ENCODE measurements at places on chromosomes 3 and 15. TPM values are rescaled to one million over a fixed set of nuclear protein-coding genes. Genes with fewer than 3 reads are reported as not detected.
A peak's percentile ranks its signal among the peaks of the same experiment; 100 is the strongest.

MESP2 gene
- total RNA-seq, result not detected

TF gene
- total RNA-seq, result 0.67 TPM

C15orf40 gene
- total RNA-seq, result 21.8 TPM

TRPM1 gene
- not detected for total RNA-seq

BNC1 gene
- not detected for total RNA-seq

IGF2BP2 gene
- 0.29 TPM for total RNA-seq

PARP15 gene
- total RNA-seq, result 11.0 TPM

- H3K27me3 ChIP-seq, result no peaks in the 10 kb centered on the region
- no peaks in the 10 kb centered on the region for H3K4me1 ChIP-seq
- H3K36me3 ChIP-seq, result no peaks in the 10 kb centered on the region
- no peak overlapping the region for H3K4me3 ChIP-seq
- no peak overlapping the region for H3K27ac ChIP-seq
- DNase-seq, result no peak
Measured at GRCh38 chr3:89314454-89315098, 207.2 kb downstream of the EPHA3 start.

DNA sequence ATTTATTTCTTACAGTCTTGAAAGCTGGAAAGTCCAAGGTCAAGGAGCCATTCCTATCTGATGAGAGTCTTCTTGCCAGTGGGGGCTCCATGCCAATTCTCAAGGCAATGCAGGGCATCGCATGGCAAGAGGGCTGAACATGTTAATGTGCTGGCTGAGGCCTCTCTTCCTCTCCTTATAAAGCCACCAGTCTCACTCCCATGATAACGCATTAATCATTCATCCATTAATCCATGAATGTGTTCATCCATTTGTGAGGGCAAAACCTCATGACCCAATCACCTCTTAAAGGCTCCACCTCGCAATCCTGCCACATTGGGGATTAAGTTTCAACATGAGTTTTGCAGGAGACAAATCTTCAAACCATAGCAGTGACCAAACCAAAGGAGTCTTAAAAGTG lies 118.3 kb downstream of the PROS1 start:
- peaks cover 1% of the 10 kb centered on the region for H3K36me3 ChIP-seq
- no peak overlapping the region for H3K27ac ChIP-seq
- no peak for DNase-seq
- no peaks in the 10 kb centered on the region for H3K4me1 ChIP-seq
- no peak overlapping the region for H3K4me3 ChIP-seq

GRCh38 chr3:100400419-100400779 lies 490 bp downstream of the TOMM70 start:
- H3K4me3 ChIP-seq, result peak overlapping the region; percentile 92
- peaks cover 65% of the 10 kb centered on the region for H3K4me1 ChIP-seq
- H3K27ac ChIP-seq, result peak overlapping the region; percentile 94

- no peaks in the 10 kb centered on the region for H3K27me3 ChIP-seq
- peaks cover 2% of the 10 kb centered on the region for H3K4me1 ChIP-seq
- no peak overlapping the region for H3K4me3 ChIP-seq
- peak; percentile 37 for DNase-seq
- H3K36me3 ChIP-seq, result peaks cover 16% of the 10 kb centered on the region
- H3K27ac ChIP-seq, result no peak overlapping the region
Measured at GRCh38 chr3:149879872-149880271, 66.9 kb downstream of the RNF13 start.

GRCh38 chr3:101898752-101899169 lies 49.4 kb downstream of the NFKBIZ start:
- H3K4me1 ChIP-seq, result peaks cover 7% of the 10 kb centered on the region
- DNase-seq, result no peak
- H3K27ac ChIP-seq, result no peak overlapping the region
- no peaks in the 10 kb centered on the region for H3K27me3 ChIP-seq
- no peak overlapping the region for H3K4me3 ChIP-seq

GRCh38 chr15:51672155-51672687 lies 9.1 kb upstream of the SCG3 start:
- no peaks in the 10 kb centered on the region for H3K36me3 ChIP-seq
- H3K27ac ChIP-seq, result no peak overlapping the region
- no peaks in the 10 kb centered on the region for H3K4me1 ChIP-seq
- H3K27me3 ChIP-seq, result peaks cover 10% of the 10 kb centered on the region

GRCh38 chr15:50137893-50138292 lies 18.9 kb upstream of the ATP8B4 start:
- H3K36me3 ChIP-seq, result no peaks in the 10 kb centered on the region
- peaks cover 45% of the 10 kb centered on the region for H3K4me1 ChIP-seq
- H3K27me3 ChIP-seq, result peaks cover 7% of the 10 kb centered on the region

GRCh38 chr3:136714020-136714419 lies 38.2 kb downstream of the STAG1 start:
- no peak for DNase-seq
- H3K27me3 ChIP-seq, result no peaks in the 10 kb centered on the region
- peak overlapping the region; percentile 60 for H3K27ac ChIP-seq
- no peak overlapping the region for H3K4me3 ChIP-seq
